Right renal pelvis (tissue), 4 donors: ENCODE measurements at places on chromosomes 2 and 18.
A peak's percentile ranks its signal among the peaks of the same experiment; 100 is the strongest.

- no peak for DNase-seq
Observed at GRCh38 chr2:160465002-160465401, 28.6 kb downstream of the RBMS1 start.

GRCh38 chr2:138221358-138221757 lies 257.1 kb downstream of the HNMT start:
- DNase-seq = no peak

GRCh38 chr2:165193178-165193777 lies 10.6 kb downstream of the SCN3A start:
- no peak for DNase-seq

GRCh38 chr2:109195193-109196045 lies 66.4 kb downstream of the SH3RF3 start:
- DNase-seq = no peak

DNA sequence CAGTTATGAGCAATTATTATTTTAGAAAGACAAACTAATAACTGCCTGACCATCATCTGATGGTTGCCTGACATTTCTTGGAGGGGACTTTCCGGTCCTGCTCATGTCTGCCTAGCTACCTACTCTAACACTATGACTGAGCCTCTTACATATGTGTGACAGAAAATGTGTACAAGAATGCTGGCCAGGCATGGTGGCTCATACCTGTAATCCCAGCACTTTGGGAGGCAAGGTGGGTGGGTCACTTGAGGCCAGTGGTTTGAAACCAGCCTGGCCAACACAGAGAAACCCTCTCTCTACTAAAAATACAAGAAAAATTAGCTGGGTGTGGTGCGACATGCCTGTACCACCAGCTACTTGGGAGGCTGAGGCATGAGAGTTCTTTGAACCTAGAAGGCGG lies 666.3 kb downstream of the KCNJ3 start:
- DNase-seq = no peak

GRCh38 chr2:241324775-241325174 lies 9.1 kb downstream of the SEPTIN2 start:
- DNase-seq = no peak

DNA sequence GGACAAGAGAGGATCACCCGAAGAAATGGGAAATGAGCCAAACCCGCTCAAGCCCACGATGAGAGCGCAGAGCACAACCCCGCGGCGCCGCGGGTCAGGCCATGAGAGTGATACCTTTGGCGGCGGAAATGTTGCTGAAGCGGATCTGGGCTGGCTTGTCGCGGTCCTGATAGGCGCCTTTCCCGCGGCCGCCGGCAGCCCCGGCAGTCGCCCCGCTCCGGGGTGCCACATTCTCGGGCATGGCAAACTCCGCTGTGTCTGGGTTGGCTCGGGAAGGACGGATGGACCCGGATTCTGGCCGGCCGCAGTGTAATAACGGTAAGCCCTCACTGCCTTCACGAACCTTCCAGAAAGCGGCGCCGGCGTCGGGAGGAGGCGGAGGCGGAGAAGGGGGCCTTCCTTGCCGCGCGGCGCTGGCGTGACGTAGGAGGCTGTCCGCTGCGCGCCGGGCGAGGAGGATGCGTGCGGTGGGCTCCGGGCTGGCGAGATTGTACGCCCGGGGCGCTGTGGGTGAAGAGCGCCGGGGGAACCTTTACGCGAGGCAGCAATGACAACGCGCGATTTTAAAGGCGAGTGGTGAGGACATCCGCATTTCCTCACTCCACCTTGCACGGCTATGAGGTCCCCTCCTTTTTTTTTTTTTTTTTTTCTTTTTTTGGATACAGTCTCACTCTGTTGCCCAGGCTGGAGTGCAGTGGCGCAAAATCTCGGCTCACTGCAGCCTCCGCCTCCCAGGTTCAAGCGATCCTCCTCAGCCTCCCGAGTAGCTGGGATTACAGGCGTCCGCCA lies at the start of gene CCT4:
CCT4 (minus strand) TSS at position 390 of the 789 bp plus-strand sequence; CDS start at position 241, 149 bp downstream.
- peak; percentile 93 for DNase-seq

- DNase-seq = no peak
Observed at GRCh38 chr2:180046776-180047175, 39.7 kb upstream of the CWC22 start.

DNA sequence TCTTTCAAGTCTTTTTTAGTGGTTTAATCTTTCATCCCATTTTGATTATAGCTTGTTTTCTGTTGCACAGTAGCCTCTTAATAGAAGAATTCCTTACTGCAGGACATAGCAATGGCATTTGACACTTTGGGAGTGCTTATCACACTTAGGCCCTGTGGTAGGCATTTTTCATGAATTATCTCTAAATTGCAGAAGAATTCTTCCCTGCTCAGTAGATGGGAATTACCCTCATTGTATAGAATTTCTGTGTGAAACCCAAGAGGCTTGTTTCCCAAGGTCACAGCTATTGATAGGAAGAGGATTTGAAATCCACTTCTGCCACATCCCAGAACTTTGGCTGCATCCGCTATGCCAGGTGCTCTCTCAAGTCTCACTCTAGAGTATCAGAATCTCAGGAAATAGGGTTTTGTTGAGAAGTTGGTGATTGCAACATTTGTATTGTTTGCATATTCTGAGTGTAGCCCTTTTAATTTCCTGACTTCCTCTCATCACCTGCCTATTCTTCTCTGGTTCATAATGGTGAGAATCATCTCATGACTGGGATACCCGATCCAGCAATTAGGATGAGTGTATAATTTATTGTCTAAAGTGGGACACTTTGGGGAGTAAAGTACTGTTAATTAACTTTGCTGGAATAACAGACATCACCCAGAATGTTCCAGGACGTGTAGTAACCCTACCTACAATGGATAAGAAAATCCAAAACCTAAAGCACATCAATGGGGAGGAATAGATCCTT lies 255.2 kb upstream of the RASGRP3 start:
- DNase-seq = no peak

- DNase-seq = no peak
Observed at GRCh38 chr2:78978340-78978739, 47.2 kb upstream of the REG3G start.

- no peak for DNase-seq
Observed at GRCh38 chr2:179233626-179234430, 30.8 kb downstream of the SESTD1 start.

GRCh38 chr2:44170311-44170717 lies 1.6 kb downstream of the PPM1B start:
- no peak for DNase-seq

DNA sequence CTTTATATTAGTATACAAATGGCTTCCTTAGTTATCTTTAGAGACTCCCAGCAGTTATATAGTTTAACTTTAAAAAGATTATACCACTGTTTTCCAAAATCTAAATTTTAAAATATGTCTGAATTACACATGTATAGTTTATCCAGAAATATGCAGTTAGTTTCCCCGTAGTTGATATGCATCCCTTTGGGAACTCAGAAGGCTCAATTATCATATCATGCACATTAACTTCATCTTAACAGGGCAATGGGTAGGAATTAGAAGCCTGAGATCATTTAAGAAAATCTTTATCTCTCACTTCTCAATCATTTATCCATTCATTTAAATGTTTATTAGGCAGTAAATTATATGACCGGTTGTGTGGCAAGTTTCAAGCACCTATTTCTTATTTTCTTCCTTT lies 27.2 kb downstream of the NLRC4 start:
- no peak for DNase-seq

DNA sequence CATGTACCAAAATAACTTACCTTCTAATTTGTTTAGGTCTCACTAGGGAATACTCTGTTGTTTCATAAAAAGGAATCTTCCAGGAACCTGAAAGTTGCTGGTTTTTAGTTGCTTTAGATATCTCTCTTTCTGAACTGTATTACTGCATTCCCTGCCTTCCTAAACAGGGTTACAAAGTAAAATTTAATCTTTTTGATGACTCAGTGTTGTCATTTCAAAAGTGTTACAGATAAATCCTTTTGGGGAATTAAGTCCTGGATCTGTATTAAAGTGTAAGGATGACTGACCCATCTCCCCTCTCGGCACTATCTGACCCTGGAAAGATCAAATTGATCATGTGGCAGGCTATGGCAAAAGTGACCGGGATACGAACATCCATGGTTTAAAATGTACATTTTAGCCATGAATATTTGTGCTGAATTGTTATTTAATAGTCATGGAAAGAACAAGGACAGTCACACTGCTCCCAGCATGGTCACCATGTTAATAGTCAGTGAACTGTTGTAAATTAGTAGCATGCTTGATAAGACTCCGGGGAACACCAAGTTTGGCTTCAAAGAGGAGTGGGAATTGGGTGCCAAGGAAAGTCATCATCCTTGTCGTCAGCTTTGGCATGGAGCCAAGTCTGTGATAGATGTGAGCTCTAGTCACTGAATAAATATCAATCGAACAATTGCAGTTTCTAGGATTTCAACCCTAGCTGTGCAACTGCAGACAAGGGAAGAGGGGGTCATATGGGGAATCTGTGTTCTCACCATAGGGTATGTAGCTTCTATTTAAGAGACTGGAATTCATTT lies 4.2 kb downstream of the PLEKHA3 start:
- no peak for DNase-seq

DNA sequence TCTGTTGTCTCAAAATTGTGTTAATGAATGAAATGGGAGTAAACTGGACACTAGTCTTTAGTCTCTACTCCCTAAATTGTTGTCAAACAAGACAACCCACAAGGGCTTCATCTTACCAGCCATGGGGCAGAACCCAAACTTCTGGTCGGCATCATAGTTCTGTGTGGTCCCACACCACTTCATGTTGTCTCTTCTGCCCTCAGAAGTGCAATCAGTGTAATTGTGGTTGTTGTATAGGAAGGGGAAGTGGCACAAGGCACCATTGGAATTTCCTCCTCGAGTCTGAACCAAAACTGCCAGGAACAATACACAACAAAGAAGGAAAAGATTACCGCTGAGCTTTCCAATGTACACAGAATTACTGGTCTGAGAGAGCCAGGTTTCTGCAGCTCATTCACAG lies 12.6 kb downstream of the FN1 start:
- no peak for DNase-seq

DNA sequence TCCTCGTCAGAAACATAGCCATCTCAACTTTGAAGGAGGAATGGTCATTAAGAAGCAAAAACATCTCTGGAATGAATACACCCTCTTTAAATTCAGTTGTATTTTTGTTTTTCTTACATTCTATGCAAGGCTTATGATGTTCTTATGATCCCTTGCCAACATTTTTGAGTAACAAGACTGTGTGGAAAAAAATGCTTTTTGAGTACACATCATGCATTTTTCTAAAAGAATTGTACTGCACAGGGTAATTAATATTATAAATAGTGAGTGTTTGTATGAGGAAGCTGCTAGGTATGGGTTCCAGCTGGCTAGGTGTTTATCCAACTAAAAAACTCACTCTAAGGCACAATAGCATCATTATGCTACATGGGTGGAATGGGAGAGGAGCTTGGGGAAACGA lies 59.0 kb upstream of the SPATS2L start:
- DNase-seq = no peak

DNA sequence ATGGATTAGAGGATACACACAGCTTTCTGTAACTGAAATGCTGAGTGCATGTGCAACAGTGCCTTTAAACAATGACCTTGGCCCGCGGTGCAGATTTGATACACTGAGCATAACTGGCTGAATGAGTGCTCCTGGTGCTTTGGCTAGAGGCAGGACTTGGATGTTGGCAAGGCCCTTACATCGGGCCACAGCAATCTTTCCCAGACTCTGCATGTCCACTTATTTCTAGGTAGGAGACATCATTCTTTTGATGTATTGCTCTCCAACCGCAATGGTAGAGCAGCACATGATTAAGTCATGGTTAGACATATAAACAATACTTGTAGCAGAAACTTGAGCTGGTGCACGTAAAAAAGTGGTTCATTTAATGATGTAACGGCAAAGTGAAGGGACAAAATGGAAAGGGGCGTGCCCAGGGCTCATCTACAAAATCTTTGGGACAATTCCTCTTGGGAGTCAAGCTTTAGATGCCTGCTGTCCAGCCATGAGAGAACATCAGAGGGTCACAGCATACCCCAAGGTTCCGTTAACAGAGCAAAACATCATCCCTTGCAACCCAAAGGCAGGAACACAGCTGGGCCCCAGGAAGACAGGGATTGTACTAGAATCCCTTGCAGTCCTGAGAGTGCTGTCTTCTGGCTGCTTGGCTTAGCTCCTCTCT lies 43.4 kb downstream of the RAB31 start:
- no peak for DNase-seq

DNA sequence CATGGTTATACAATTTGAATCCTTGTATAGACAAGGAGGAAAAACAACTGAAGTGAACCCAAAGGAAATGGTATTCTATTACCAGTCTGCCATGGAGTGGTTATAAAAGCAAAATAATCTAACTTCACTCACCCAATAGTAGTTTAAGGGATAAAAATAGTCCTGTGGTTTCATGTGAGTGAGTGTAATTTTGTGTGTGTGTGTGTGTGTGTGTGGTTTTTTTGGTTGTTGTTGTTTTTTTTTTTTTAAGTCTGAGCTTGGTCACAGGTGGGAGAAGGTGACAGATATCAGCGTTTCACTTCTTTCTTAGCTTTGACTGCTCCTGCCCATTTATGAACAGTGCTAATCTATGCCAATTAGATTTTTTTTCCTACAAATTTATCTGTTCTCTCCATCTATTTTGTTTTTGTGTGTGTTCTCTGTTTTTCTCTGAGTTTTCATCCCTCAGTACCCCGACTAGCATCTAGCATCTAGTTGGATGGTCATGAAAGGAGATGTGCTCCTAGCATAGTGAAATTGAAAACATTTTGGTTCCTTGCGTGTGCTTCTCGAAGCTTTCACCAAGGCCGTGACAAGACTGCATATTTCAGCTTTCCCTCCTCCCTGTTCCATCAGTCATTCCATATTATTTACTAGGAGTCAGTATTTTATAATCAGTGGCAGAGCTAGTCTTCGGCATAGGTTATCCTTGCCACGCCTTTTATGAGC lies 200.1 kb upstream of the DTNA start:
- DNase-seq = no peak

DNA sequence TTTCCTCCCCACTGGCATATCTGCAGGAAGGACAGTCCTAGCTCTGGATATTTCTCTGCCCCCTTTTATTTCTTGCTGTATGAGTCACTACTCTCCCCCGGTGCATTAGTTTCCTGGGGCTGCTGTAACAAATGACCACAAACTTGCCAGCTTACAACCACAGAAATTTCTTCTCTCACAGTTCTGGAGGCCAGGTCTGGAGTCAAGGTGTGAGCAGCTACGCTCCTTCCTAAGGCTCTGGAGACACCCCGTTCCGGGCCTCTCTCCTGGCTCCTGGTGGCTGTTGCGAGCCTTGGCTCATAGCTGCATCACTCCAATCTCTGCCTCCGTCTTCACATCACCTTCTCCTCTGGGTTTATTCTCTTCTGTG lies 34.1 kb downstream of the PTPRM start:
- no peak for DNase-seq

DNA sequence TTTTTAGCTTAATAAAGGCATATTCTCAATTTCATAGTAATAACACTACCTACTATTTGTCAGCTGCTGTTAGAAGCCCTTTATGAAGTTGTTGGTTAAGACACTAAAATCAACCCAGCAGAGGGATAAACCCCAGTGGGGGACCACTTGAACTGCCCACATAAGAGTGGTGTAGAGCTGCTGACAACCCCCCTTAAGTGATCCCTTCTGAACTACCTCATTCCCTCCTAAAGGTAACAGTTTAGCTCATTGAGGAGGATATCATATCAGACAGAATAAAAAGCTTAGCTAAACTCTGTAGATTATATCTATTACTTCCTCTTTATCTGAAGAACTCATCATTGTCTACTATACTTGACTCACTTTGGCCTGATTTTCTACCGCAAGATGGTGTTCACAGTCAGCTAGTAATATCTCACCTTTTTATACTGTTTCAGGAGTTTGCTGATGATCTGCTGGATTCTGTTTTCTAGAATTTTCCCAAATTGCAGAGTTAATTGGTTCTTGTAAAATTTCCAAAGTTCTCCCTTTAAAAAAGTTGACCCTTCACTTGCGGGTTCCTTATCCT lies 16.2 kb downstream of the GALM start:
- DNase-seq = no peak
